CD4-positive, alpha-beta T cell treated with Interleukin-6 for 4 hours (primary cell): ENCODE measurements at places on chromosomes 3 and 15.

DNA sequence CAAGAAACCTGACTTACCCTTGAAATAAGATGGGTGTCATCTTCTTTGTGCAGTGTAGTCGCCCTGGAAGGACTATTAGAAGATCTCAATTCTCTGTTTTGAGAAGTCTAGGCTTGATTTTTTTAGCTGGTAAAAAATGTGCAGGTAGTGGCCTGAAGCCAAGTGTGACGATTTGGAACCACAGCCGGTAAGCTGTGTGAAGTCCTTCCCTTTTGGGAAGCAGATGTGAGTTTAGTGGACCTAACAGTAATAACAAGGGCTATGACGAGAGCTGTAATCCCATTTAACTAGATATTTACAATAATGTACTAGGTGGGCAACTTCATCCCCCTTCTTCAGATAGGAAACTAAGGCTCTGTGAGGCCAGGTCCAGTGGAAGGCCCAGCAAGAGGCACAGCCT is 81.7 kb upstream of the MYZAP start:
- DNase-seq = no peak

GRCh38 chr15:91237445-91237844 is 137.4 kb downstream of the SV2B start:
- no peak for DNase-seq

DNA sequence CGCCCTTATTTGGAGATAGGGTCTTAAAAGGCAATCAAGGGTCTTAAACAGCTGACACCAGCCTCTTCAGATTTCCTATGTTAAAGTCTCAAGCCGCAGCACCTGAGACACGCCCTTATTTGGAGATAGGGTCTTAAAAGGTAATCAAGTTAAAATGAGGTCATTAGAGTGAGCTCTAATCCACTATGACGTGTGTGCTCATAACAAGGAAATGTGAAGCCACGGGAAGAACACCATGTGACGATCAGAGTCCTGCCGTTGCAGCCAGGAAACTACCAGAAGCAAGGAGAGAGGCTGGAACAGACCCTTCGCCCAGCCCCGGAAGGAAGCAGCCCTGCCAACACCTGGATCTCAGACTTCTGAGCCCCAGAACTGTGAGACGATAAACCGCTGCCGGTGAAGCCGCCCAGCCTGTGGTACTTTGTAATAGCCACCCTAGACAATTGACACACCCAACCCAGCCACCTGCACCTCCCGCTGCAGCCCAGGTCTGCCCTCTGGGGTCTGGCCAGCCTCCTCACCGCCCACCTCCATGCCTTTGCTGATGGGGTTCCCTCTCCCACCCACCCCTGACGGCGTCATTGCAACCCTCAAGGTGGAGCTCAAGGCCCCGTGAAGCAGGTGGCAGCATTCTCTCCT is 137.9 kb downstream of the MEGF11 start:
- peak; percentile 35 for DNase-seq

GRCh38 chr3:195929452-195929851 is 21.1 kb upstream of the TNK2 start:
- no peak for DNase-seq

- no peak for DNase-seq
These were observed 22.3 kb downstream of the GRIP2 start for GRCh38 chr3:14517601-14518431.

DNA sequence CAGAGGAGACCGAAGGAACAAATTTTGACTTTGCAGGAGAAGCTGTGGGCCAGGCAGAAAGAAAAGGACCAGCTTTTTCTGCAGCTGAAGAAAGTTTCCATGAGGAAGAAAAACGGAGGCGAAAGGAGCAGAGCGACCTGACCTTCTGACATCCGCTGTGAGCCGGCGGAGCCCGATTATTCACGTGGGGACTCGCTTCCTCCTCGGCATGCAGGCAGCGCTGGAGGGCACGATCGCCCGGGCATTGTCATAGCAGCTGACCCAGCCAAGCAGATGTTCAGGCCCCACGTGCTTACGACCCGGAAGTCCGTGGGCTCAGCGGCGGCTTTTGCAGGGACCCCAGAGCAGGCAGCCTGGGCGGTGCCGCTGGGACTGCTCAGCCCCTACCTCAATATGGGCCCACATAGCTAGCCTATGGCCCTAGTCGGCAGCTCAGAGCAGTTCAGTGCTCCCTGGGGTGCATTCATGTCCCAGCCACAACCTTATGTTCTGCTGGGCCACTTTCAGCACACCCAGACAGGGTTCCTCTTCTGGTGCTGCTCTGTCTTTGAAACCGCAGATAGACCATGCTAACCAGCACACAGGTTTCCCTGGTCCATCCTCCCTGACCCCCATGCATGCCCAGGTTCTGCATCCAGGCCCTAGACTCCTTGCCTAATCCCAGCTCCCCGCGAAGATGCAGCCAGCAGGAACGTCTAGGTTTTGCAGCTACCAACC is 10.5 kb upstream of the EIF4A2 start:
- peak; percentile 76 for DNase-seq

DNA sequence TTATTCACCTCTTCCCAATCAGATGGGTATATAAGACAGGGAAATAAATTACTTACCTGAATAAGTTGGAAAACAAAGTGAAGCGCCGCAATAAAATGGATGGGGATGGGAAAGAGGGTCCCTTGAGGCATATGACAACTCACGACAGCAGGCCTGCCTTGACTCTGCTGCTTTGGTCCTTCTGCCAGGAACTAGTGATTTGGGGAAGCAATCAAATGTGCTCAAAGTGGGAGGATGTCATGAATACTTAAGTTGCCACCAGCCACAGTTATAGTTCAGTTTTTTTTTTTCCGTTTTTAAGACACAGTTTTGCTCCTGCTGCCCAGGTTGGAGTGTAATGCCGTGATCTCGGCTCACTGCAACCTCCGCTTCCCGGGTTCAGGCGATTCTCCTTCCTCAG is 4.6 kb downstream of the PARL start:
- no peak for DNase-seq

- no peak for DNase-seq
These were observed 263.1 kb upstream of the DNAJC19 start for GRCh38 chr3:181252631-181253030.

GRCh38 chr15:26729030-26729429 is 43.8 kb downstream of the GABRB3 start:
- DNase-seq = no peak

GRCh38 chr3:131543714-131544113 is 40.9 kb upstream of the MRPL3 start:
- no peak for DNase-seq

DNA sequence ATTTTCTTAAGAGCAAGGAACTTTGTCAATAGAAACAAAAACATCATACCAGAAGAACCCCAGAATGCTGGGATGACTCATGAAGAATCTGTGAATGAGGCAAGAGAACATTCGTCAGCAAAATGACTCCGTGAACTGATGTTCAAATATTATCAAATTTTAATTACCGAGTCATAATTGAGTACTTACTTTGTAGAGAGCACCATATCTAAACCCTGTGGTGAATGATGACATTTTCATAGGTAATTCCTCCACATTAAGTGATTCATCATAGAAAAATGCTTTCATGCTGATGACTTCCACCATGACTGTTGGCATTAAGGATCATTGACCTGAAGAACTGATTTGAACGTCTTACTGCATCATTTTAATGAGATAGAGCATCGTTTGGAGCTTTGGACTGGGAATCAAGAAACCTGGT is 56.3 kb downstream of the PPARG start:
- no peak for DNase-seq

GRCh38 chr3:132785292-132785691 is 63.1 kb upstream of the NPHP3 start:
- DNase-seq = no peak

GRCh38 chr15:88256279-88257230 is at the start of gene NTRK3:
Gene NTRK3, minus strand, starts transcription at chr15:88256739. Its CDS starts 586 bp downstream, at chr15:88256153.
- DNase-seq = peak; percentile 6

DNA sequence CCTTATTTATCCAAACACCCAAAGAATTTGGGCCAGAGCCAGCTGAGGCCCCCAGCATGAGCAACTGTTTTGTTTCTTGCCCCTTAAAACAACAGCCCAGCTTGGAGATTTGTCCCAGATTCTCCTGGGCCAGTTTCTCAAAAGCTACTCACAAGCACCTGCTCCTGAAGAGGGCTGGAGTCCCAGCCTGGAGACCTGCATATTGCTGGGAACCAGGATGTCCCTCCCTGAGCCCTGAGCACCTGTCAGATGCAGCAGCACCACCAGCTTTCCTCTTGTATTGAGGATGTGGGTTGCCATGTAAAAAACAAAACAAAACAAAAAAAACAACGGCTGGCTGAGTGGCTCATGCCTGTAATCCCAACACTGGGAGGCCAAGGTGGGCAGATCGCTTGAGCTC is 7.0 kb upstream of the RFT1 start:
- no peak for DNase-seq

- no peak for DNase-seq
These were observed 54.2 kb downstream of the FBXL2 start for GRCh38 chr3:33331414-33331813.

- DNase-seq = no peak
These were observed 220.0 kb downstream of the FAM43A start for GRCh38 chr3:194905696-194906095.

GRCh38 chr3:15654891-15655290 is 53.3 kb downstream of the BTD start:
- no peak for DNase-seq

DNA sequence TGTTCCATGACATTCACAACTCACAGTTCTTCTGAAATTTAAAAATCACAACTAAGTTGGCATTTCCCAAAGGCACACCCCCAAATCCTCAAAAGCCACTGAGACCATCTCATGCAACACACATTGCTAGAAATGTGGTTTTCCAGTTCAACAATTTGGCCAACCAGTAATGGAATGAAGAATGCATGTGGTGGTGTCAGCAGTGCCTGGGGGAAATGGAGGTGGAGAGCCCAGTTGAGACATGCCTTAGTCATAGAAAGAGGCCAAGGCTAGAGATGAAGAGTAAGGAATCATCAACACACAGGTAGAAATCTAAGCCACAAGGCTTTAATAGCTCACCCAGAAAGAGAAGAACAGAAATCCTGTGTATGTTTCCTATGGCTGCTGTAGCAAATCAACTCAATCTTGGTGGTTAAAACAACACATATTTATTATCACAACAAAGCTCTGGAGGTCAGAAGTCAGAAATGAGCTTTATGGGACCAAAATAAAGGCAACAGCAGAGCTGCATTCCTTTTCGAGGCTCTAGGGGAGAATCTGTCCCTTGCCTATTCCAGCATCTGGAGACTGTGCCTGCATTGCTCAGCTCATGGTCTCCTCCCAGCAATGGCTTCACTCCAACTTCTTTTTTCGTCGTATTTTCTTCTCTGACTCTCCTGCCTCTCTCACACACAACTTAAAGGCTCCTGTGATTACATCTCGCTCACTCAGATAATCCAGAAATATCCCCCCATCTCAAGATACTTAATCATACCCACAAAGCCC is 54.0 kb downstream of the SNTN start:
- no peak for DNase-seq

- no peak for DNase-seq
These were observed 102.6 kb downstream of the GMPS start for GRCh38 chr3:155972885-155973584.

- DNase-seq = no peak
These were observed 150.7 kb downstream of the LRTM1 start for GRCh38 chr3:54777141-54777540.

GRCh38 chr3:8385848-8386620 is 115.6 kb upstream of the LMCD1 start:
- no peak for DNase-seq

- DNase-seq = no peak
These were observed 26.6 kb upstream of the FNDC3B start for GRCh38 chr3:172012775-172013174.

DNA sequence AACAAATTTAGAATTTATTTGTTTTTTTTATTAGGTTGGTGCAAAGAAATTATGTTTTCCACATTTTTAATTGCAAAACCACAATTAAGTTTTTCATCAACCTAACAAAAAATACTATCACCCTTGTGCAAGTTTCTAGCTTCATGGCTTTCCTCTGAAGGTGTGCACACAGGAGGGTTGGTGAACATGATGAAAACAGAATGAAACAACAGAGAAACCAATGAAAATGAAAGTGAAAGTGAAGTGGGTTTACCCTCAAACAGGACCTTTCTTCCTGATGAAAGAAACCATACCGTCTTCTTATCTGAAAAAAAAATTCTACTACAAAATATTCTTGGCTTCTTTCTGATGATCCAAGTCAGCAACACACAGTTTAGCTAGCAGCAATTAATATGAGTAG is 71.9 kb upstream of the FEZF2 start:
- DNase-seq = no peak

DNA sequence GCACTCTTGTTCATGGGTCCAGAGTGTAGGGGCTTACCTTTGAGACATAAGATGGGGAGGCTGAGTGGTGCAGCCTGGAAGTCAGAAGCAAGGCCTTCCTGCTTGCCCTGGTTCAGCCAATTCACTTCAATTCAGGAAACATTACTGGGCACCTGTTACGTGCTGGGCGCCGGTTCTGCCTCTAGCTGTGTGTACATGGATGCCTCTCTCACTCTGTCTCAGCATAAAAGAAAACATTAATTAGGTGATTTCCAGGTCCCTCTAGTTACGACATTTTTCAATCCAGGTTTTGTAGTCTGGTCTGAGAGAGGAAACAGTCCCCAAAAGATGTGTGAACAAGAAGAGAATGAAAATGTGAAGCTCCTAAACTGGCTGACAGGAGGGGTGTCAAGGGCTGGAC is 1.2 kb downstream of the RTP1 start:
- no peak for DNase-seq

- no peak for DNase-seq
These were observed 642.3 kb downstream of the RBMS3 start for GRCh38 chr3:29922992-29923746.

DNA sequence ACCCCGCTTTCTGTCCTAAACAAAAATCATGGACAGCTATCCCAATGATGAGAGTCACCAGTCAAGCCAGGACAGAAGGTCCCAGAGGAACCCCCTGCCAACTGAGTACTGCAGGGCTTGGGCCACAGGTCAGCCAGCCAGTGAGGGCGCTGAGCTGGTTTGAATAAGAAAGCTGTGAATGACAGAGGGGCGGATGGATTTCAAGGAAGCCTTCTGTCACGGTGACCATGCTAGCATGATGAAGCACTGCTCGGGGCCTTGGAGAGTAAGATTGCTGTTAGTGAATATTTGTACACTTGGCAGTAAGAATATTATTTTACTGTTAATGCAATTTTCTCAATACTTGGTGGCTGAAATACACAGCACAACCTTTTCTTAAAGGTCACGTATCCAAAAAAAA is 734.0 kb upstream of the NR2F2 start:
- no peak for DNase-seq

DNA sequence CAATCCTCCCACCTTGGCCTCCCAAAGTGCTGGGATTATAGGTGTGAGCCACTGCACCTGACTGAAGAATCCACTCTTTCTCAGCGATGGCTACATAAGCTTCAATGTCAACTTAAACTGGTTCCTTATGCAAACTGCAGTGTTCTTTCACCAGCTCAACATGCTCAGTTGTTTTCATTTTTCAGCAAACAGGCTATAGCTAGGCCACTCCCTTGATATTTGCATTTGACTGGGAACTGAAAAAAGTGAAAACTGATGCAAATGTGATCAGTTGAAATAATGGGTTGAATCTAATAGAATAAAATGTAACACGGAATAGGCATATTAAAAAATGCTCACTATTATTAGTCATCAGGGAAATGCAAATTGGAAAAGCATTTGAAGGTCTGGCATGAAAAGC is 74.2 kb upstream of the GCNT3 start:
- no peak for DNase-seq
